ENCODE measurements at places on chromosomes 11 and 22.

GRCh38 chr22:24731761-24732160 lies 42.8 kb downstream of the PIWIL3 start:
- DNase-seq: no peak

- DNase-seq: no peak
Measured at GRCh38 chr22:30398685-30399680, 2.2 kb downstream of the SEC14L2 start.

- DNase-seq: no peak
Measured at GRCh38 chr11:129388824-129389223, 13.2 kb downstream of the BARX2 start.

GRCh38 chr11:954392-955153 lies 28.9 kb downstream of the AP2A2 start:
- DNase-seq: no peak

DNA sequence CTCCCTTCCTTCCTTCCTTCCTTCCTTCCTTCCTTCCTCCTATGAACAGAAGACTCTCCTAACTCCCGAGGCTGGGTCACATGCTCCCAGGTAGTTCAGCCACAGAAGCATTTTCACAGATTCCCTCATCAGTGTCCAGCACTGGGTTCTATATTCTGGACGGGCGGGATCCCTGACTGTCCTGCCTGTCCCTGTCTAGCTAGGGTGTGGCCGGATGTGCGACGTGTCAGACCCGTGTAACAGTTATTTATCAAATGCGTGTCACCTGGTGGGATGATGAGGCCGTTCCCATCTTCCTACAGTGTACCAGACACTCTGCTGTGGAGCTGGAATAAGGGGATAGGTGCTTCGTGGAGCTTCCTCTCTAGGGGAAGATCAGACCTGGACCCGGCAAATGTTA lies 901.0 kb downstream of the BRD1 start:
- no peak for DNase-seq

DNA sequence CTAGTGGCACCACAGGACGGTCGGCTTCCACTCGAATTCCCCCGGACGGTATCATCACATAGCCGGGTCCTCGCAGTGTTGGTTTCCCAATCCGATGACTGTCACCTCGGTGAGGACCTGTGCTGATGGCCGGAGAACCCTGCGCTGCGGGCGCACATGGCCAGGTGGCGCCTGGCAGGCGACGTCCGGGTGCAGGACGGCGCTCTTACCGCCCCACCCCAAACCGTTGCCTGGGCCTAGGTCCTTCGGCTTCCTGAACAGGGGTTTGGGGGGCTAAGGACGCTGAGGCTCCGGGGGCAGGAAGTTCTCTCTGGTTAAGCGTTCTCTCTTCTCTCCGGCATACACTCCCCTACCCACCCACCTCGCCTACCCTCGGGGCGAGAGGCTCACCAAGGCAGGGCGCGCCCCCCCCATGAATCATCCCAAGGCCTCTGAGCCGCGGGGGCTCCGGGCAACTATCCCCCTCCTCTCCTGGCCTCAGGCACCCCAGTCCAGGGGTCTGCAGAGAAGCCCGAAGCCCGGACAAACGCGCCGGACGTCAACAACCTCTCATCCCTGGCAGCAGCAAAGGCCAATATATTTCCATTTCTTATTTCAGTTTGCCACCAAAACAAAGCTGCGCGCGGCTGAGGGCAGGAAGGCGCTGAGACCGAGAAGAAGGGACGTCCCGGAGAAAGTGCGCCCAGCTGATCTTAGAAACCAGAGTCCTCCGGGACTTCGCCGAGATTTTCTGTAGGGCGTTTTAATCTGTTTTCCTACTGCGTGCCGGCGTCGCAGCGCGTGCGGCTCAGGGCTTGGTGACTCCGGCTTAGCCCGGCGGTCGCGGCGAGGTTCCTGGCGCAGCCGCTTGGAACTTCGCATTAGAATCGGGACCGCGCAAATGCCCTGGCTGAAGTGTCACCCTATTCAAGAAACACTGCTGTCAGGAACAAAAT lies 5.6 kb downstream of the ALX4 start:
- DNase-seq: no peak

DNA sequence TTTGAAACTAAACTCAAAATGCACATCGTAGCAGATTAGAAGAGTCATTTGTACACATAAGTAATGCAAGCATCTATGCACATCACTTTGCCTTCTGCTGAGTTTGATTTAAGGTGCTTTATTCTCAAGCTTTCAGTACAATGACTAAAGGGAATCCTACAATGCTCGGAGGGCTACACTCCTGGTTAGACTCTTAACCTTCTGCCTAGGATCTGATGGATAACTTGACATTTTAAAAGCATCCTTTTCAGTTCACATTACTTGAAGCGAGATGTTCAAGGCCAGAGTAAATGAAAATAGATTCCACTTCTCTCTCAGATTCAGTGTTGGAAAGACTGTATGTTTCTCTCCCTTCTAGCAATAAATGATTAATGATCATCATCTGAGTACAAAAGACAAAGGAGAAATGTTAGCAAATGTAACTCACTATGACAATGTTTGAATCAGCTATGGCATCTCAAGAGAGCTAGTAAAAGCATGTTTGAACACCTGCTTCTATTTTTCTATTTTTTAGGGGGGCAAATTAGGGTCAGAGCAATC lies 259.2 kb upstream of the ANO3 start:
- no peak for DNase-seq

DNA sequence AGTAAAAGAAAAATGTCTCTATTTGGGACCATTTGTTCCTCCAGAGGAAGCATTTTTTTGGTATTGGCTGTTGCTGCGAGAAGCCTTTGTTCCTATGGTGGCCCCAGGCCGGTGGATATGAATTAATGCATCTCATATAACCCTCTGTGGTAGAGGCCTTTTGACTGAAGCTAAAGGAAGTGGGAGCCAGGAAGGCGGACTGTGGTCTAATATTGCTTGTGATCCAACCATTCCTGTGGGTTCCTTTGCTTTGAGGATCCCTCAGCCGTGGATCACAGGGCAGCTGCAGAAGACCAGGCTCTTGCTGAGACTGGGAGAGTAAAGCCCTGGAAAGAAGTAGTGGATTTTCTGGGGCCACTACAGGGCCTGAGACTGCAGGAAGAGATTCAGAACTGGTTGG lies 68.3 kb upstream of the NAV2 start:
- DNase-seq: no peak

GRCh38 chr22:30016596-30016995 lies 63.7 kb upstream of the HORMAD2 start:
- no peak for DNase-seq
